ENCODE measurements at places on chromosomes 2 and 18.

DNA sequence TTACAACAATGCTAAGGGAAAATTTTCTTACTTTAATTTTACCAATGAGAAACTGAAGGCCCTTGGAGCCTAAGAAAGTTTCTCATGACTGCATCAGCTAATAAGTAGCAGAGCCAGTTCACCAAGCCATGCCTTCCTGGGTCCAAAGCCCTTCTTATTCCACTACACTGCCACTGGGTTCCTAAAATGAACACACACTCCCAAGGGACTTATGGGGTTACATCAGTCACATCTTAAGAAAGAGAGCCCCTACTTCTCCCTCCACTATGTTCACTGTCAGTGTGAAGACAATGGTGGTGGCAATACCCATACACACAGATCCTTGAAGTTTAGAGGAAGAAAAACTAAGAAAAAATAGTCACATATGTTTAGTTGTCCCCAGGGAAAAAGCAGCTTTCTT, 20.6 kb downstream of the MBD2 start:
- DNase-seq: no peak

DNA sequence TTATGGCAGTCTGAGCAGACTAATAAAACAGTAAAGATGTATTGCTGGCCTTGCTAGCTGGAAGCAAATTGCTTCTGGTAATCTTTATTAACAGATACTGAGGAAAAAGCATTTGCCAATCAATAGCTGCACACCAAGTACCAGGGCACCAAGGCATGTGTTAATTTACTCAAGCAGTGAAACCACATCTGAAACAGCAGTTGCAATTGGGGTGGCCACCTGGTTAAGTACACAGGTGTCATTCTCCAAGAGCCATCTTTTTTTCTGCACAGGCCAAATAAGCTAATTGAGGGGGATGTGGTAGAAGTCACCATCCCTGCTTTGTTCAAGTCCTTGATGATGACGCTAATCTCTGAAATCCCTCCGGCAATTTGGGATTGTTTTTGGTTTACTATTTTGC, 8.6 kb upstream of the SEH1L start:
- DNase-seq: no peak

DNA sequence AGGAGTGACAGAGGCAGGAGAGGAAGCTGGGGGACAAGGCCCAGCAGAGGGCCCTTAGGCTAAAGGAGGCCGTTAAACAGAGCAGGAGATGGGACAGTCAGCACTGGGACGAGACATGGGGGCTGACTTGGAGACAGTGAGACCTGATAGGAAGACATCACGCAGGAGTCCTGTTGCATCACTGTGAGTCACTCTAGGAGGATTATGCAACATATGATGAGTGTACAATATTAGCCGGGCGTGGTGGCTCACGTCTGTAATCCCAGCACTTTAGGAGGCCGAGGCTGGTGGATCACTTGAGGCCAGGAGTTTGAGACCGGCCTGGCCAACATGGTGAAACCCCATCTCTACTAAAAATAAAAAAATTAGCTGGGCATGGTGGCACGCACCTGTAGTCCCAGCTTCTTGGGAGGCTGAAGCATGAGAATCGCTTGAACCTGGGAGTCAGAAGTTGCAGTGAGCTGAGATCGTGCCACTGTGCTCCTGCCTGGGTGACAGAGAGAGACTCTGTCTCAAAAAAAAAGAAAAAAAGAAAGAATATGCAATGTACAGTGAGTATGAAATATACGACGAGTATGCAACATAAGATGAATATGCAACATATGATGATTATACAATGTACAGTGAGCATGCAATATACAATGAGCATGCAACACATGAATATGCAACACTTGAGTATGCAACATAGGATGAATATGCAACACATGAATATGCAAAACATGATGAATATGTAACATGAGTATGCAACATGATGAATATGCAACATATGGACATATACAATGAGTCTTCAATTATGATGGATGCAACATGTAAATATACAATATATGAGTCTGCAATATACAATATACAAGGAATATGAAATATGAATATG, 83.3 kb upstream of the ID2 start:
- DNase-seq: no peak

GRCh38 chr2:223464071-223464470, 138.1 kb downstream of the SCG2 start:
- no peak for DNase-seq

- no peak for DNase-seq
Observed at GRCh38 chr2:141560723-141561122, 570.1 kb downstream of the LRP1B start.

DNA sequence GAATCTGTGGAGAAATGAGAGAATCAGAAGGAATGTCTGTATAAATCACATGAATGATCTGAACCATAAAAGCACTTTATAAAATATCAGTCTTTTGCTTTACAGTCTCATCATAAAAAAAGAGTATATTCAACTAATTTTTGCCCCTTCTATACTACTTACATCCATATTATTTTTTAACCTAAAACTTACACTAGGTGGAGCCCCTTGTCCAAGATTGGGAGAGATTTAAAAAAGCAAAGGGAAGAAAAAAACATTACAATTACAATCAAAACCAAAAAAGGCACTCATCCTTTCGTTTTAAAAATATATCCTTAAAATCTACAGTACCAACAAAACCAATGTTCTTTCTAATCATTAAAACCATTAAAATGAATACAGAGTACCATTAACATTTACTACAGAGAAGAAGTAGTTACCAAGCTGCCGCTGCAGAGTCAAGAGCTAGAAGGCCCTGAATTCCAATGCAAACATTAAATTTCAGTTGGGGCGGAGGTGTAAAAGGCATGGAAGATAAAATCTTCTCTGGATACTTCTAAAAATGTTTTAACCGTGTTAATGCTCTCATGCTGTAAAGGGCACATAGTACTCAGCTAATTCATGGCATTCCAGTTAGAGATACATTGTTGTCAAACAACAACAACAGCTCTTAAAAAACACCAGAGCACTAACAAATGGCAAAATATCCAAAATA, 56.7 kb upstream of the EPB41L3 start:
- DNase-seq: no peak

- no peak for DNase-seq
Observed at GRCh38 chr2:36147670-36148390, 207.7 kb upstream of the CRIM1 start.

DNA sequence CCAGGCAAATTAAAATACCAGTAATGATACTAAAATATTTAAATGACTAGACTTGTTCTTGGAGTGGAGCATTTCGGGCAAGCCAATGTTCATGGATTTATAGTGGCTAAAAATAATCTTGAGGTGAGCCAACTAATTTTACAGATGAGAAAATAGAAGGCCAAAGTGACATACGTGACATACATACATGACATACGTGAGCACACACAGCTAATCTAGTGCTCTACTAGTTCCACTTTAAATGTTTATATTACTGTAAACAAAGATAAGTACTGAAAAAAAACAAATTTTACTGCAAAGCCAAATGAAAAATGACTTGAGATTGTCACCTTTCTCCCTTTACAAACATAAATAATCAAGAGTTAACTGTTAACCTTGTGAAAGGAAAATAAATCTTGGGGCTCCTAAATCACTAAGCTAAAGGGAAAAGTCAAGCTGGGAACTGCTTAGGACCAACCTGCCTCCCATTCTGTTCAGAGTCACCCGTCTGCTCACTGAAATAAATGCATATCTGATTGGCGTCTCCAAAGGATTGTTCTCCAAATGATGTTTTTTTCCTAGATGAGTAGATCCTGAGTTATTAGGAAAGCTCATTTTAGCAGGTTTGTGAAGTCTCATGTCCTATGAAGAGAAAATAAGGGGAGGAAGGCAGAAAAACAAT, 96.7 kb downstream of the PMS1 start:
- no peak for DNase-seq

DNA sequence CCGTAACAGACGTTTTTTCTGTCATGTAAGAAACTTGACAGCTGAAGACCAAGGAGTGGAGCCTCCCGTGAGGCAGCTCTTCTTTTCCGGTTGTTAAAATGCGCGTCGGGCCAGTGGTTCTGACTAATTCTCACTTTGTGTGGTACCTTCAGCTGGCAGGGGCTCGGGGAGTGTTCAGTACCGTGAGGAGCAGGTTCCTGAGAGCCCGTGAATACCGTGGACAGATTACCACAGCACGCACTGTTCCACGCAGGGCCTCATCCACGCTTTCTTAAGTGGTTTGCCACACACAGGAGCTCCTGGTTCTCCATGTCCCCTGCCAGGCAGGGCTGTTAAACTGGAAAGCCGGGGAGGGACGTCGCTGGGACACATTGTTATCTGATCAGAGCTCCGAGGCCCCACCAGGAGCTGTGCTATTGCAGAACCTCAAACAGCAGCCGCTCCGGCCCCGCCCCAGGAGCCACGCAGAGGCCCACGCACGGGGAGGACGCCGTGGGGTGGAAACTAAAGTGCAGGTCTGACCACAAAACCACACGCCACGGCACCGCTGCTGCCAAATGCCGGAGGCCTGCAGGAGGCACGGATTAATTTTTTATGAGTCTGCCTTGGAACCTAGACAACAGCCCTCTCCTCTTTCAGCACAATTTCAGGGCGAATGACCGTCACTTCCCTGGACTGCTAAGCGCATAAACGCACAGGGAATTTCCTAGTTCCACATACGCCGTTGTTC, 43.3 kb downstream of the NFATC1 start:
- DNase-seq: peak; percentile 43

- peak; percentile 1 for DNase-seq
Observed at GRCh38 chr2:98471402-98472131, 26.9 kb downstream of the INPP4A start.

DNA sequence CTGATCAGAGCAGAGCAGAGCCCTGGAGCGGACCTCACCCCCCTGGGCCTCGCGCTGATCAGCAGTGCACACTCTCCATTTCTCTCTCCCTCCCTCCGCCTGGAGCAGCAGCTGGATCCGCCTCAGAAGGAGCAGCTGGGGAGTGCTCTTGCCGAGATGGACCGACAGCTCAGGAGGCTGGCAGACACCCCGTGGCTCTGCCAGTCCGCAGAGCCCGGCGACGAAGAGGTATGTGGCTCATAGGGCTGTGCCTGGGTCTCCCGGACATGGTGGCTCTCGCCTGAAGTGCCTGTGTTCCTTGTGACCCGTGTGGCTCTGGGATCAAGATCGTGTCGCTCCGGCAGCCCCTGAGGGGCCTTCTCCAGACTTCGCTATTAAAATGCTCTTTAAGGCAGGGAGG, 102.5 kb downstream of the USP40 start:
- no peak for DNase-seq

- no peak for DNase-seq
Observed at GRCh38 chr2:24457696-24458386, 33.2 kb upstream of the NCOA1 start.

DNA sequence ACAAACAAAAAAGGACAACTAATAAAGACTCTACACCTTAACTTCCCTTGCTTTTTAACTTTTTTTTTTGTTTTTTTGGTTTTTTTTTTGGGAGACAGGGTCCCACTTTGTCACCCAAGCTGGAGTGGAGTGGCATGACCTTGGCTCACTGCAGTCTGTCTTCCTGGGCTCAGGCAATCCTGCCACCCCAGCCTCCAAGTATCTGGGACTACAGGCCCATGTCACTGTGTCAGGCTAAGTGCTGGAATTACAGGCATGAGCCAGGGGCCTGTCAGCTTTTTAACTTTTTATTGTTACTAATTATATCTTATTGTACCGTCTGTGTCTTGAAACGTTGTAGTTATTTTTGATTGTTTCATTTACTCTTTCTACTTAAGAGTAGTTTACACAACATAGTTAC, 25.5 kb downstream of the WDR7 start:
- DNase-seq: no peak

DNA sequence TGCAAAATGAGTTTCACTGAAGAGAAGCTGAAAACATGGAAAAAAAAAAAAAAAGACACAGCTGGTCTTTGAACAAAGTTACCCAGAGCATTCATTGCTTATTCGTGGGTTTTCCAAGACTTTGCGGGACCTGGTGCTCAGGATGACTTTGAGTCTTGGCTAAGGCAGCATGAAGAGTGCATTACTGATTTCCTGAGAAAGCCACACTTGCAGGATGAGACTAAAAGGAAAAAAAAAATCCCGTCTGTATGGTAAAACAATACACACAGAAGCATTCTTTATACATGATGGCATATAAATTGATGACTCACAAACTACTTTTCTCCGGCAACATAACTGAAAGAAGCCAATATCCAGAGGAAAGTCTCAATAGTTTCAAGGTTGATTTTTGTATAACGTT, 195.4 kb downstream of the SPP2 start:
- no peak for DNase-seq

GRCh38 chr18:78689606-78690005, 290.0 kb upstream of the SALL3 start:
- no peak for DNase-seq

DNA sequence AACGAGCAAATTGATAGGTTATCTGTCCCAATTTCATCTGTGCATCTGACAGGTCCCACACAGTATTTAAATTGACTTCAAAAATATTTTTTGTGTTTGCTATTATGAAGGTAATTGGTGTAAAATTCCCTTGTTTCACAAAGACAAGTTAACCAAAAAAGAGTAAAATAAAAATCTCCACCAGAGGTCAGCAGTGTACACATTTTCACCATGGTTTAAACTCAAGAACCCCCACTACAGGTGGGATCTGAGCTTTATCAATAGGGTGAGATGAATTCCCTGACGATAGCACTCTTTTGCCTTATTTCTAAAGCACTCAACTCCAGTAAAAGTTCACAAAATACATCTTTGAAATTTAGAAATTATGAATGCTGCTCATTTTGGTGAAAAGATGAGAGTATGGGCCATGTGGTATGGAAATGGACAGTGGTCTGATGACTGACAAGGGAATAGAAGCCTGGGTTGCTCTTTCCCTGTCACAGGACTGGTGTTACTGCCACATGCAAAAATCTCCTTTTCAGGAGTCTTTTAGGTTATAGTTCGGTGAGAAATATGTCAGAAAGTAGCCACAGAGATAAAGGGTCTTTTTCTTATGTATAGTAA, 68.0 kb downstream of the SERPINB8 start:
- no peak for DNase-seq

DNA sequence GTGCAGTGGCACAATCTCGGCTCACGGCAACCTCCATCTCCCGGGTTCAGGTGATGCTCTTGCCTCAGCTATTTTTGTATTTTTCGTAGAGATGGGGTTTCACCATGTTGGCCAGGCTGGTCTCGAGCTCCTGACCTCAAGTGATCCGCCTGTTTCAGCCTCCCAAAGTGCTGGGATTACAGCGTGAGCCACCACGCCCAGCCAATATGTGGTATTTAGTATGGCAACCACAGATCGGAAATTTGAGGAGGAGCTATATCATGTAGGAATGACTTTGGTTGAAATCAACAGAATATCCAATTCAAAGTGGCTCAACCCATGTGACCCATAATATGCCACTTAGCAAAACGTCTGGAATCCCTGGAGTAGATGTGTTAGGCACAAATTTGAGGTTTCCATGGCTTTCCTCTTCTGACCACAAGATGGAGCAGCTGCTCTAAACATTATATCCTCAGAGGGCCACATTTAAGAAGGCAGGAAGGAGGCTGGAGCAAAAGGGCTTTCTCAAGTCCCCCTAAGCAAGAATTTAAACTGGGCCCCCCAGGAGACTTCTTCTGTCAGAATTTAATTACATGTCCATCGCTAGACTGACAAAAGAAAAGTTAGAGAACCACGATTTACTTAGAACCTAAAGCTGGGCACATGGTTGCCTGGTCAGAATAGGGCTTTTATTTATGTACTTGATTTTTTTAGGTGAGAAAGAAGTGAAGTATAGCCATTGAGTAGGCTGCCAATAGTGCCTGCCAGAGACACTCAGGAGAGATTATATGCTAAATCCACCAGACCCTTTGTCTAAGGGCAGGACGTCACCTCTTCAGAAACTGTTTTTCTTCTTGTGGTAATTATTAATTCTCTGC, 49.6 kb upstream of the ITSN2 start:
- peak; percentile 48 for DNase-seq

Data from activated CD8-positive, alpha-beta T cell treated with anti-CD3 and anti-CD28 coated beads for 36 hours (primary cell).